ENCODE measurements at places on chromosomes 5 and 9. TPM values are rescaled to one million over a fixed set of nuclear protein-coding genes. Genes with fewer than 3 reads are reported as not detected.

GRCh38 chr9:138068601-138069035, 191.0 kb downstream of the CACNA1B start:
- H3K36me3 ChIP-seq = peaks cover 6% of the 10 kb centered on the region
- no peak overlapping the region for H3K27ac ChIP-seq
- H3K27me3 ChIP-seq = no peaks in the 10 kb centered on the region

DNA sequence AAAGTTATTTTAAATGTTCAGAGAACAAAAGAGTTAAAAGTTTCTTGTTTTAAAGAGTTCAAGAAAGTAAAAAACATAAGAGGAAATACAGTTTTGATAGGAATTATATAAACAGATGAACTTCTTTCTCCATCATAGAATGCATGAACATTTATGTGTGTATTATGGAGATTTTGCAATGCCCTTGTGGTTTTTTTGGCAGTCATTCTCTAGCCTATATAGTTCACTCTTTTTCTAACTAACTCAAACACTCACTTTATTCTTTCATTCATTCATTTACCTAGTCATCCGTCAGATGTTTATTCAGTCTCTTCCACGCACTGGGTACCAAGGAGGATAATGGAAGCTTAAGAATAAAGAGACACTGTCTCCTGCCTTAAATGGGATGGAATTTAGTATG, 195.9 kb upstream of the VLDLR start:
- H3K27me3 ChIP-seq = peaks cover 2% of the 10 kb centered on the region
- H3K27ac ChIP-seq = no peak overlapping the region
- H3K4me3 ChIP-seq = no peak overlapping the region

DNA sequence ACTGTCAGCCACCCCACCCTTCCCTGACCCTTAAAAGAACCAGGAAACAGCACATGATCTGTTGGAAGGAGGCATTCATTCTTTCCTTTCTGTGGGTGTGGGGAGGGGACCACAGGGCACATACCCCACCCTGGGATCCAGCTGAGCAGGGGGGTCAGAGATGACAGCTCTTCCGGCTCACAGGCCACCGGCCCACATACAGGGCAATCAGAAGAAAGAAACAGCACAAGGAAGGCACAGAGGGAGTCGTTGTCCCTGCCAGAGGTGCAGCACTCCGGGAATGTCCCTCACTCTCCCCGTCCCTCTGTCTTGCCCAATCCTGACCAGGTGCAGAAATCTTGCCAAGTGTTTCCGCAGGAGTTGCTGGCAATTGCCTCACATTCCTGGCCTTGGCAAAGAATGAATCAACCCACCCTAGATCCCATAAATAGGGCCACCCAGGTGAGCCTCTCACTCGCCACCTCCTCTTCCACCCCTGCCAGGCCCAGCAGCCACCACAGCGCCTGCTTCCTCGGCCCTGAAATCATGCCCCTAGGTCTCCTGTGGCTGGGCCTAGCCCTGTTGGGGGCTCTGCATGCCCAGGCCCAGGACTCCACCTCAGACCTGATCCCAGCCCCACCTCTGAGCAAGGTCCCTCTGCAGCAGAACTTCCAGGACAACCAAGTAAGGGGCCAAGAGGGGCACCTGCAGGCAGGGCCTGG, at the start of gene LCN2:
TSS of gene LCN2 (plus strand) at position 453 of the 701 bp plus-strand sequence. CDS start at position 526, 73 bp downstream.
- H3K4me3 ChIP-seq = no peak within 1 kb of the TSS
- H3K27ac ChIP-seq = no peak within 1 kb of the TSS
- peaks cover 12% of the 10 kb centered on the region for H3K4me1 ChIP-seq
- H3K36me3 ChIP-seq = no peaks in the 10 kb centered on the region
- DNase-seq = no peak

DNA sequence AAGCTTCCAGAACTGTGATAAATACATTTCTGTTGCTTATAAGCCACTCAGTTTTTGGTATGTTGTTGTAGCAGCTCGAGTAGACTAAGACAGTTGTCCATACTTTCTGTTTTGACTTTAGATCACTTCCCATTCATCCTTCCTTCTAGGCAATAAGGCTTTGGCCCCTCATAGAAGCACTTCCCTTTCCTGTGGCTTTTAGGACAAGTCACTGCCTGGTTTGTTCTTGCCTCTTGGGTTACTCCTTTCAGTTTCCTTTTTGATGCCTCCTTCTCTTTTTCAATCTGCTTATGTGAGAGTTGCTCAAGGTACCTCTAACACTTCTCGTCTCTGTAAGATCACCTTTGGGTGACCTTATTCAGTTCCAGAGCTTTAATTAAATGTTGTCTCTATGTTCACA, 72.4 kb upstream of the NTRK2 start:
- no peak overlapping the region for H3K27ac ChIP-seq
- DNase-seq = no peak
- no peaks in the 10 kb centered on the region for H3K4me1 ChIP-seq
- no peaks in the 10 kb centered on the region for H3K36me3 ChIP-seq

GRCh38 chr9:97980918-97981845, 2.0 kb upstream of the ANP32B start:
- peaks cover 10% of the 10 kb centered on the region for H3K4me1 ChIP-seq
- H3K27ac ChIP-seq = no peak overlapping the region
- peaks cover 76% of the 10 kb centered on the region for H3K27me3 ChIP-seq
- no peaks in the 10 kb centered on the region for H3K36me3 ChIP-seq
- H3K4me3 ChIP-seq = no peak overlapping the region

- DNase-seq = no peak
- no peak overlapping the region for H3K27ac ChIP-seq
- H3K4me1 ChIP-seq = peaks cover 4% of the 10 kb centered on the region
- peaks cover 15% of the 10 kb centered on the region for H3K27me3 ChIP-seq
- no peak overlapping the region for H3K4me3 ChIP-seq
These were observed 8.1 kb upstream of the PTPN3 start for GRCh38 chr9:109506097-109506712.

GRCh38 chr5:78821536-78822021, 163.5 kb downstream of the ARSB start:
- no peaks in the 10 kb centered on the region for H3K27me3 ChIP-seq
- H3K27ac ChIP-seq = no peak overlapping the region
- DNase-seq = no peak
- H3K4me1 ChIP-seq = 0 out of 2 replicates have a peak, but pooled peaks cover 6% of the 10 kb centered on the region
- H3K36me3 ChIP-seq = no peaks in the 10 kb centered on the region
- H3K4me3 ChIP-seq = no peak overlapping the region

GRCh38 chr5:150068961-150069645, 17.3 kb downstream of the CSF1R start:
- H3K4me1 ChIP-seq = no peaks in the 10 kb centered on the region
- DNase-seq = no peak
- no peaks in the 10 kb centered on the region for H3K27me3 ChIP-seq
- no peak overlapping the region for H3K4me3 ChIP-seq
- H3K36me3 ChIP-seq = no peaks in the 10 kb centered on the region

DNA sequence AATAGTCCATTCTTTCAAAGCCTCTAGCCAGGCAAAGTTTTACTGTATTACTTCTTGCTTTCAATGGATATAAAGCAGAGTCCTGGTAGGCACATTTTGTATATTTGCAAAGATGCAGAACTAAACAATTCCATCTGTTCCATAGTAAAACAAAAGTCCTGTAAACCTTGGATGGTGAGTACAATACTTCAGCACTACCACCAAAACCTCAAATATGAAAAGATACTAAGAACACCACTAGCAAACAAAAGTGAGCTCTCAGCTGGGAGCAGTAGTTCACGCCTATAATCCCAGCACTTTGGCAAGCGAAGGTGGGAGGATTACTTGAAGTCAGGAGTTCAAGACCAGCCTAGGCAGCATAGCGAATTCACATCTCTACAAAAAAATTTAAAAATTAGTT, 195.0 kb downstream of the MSX2 start:
- H3K4me1 ChIP-seq = peaks cover 55% of the 10 kb centered on the region
- no peak overlapping the region for H3K4me3 ChIP-seq
- peaks cover 2% of the 10 kb centered on the region for H3K36me3 ChIP-seq
- peaks cover 8% of the 10 kb centered on the region for H3K27me3 ChIP-seq

GRCh38 chr5:103929338-103930013, 366.9 kb upstream of the NUDT12 start:
- H3K36me3 ChIP-seq = no peaks in the 10 kb centered on the region
- H3K4me3 ChIP-seq = no peak overlapping the region
- no peak for DNase-seq
- no peaks in the 10 kb centered on the region for H3K27me3 ChIP-seq

DNA sequence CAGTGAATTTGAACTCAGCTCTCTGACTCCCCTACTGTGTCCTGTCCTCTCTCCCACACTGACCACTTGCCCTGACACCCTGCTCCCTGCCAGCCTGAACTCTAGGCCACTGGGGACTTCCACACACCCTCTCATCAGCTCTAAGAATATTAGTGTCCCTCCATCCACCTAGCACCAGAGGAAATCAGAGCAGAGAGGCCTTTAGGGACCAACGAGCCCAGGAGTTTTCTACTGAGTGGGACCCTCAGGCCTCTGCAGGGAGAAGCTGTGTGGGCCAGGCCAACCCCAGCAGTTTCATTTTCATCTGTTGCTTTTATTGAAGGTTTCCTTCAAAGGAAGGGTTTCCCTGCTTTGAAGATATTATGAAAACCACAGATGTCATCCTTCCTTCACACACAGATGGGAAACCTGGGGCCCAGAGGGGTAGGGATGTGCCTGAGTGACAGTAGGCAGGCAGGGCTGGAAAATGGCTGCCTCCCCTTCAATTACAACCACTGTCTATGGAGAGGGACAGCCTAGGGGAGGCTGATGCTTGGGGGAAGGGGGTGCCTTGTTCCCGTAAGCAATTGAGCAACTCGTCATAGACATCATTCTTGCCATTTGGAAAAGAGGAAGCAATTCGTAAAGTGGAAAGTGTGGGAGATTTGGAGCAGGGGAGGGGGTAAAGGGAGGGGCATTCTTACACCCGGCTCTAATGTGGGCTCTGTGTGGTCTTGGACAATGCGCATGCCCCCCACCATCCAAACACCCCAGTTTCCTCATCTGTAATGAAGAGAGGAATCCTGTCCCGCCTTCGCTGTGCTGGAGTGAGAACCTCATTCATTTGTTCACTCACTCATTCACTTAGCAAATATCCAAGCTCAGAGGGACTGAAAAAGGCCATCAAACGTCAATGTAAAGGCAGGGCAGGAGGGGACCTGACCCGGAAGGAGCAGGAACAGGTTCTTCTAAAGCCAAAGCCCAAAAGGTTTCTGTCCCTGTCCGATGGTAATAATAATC, 3.9 kb downstream of the GLIPR2 start:
- H3K4me1 ChIP-seq = peaks cover 16% of the 10 kb centered on the region
- H3K27me3 ChIP-seq = peaks cover 58% of the 10 kb centered on the region
- no peak overlapping the region for H3K4me3 ChIP-seq
- no peak overlapping the region for H3K27ac ChIP-seq
- H3K36me3 ChIP-seq = peaks cover 2% of the 10 kb centered on the region

Gene ABHD17B
- total RNA-seq = 56.6 TPM

Gene SPATA31A3
- total RNA-seq = not detected

Gene SLC45A2
- not detected for total RNA-seq

Gene ANKRD31
- 0.09 TPM for total RNA-seq

Gene PCDHGB2
- total RNA-seq = 4.1 TPM

Gene NMUR2
- 0.16 TPM for total RNA-seq

Gene SHISAL2B
- 11.1 TPM for total RNA-seq

Data from WTC11 (cell line).